Esophagus squamous epithelium (tissue), 5 donors: ENCODE measurements at places on chromosomes 2 and 18.

GRCh38 chr2:29323961-29324360 is 208.7 kb downstream of the CLIP4 start:
- DNase-seq, result no peak

- DNase-seq, result no peak
Observed at GRCh38 chr18:61556862-61557261, 223.6 kb downstream of the CDH20 start.

GRCh38 chr2:64035072-64035942 is 16.1 kb upstream of the VPS54 start:
- DNase-seq, result no peak

DNA sequence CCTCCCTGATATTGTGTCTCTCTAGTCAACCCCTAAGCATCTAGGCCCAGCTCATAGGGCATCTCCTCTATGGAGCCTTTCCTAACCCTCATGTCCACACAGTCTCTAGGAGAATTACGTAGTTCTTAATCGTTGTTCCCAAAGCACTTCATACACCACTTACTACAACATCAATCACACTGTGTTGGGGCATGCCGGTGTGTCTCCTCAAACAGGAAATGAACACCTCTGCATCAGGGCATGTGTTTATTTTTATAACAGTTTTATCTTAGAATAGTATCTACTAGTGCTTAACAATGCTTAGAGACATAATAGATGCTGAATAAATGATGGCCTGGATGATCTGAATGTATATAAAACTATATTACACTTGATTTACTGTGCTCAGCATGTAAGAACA is 19.7 kb downstream of the CYP1B1 start:
- DNase-seq, result no peak

- DNase-seq, result no peak
Observed at GRCh38 chr18:25853691-25854433, 236.6 kb downstream of the SS18 start.

GRCh38 chr2:20198001-20198400 is 26.9 kb downstream of the SDC1 start:
- no peak for DNase-seq

- no peak for DNase-seq
Observed at GRCh38 chr2:177612659-177613058, 220.1 kb downstream of the AGPS start.

DNA sequence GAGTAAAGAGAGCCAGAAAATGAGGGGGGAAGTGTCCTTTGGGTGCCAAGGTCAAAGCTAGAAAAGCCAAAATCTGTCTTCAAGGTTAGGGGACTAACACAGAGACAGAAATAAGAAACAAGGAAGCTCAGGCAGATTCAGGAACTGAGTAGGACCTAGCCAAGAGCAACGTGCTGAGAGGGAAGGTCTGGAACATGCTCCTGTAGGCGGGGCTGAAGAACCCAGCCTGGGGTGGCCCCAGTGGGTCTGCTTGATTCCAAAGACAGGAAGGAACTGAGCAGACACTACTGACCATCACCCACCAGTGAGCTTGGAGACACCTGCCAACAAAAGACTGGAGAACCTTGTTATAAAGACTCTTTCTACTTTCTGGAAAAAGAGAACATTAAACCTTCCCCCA is 105.1 kb downstream of the SP3 start:
- DNase-seq, result no peak

DNA sequence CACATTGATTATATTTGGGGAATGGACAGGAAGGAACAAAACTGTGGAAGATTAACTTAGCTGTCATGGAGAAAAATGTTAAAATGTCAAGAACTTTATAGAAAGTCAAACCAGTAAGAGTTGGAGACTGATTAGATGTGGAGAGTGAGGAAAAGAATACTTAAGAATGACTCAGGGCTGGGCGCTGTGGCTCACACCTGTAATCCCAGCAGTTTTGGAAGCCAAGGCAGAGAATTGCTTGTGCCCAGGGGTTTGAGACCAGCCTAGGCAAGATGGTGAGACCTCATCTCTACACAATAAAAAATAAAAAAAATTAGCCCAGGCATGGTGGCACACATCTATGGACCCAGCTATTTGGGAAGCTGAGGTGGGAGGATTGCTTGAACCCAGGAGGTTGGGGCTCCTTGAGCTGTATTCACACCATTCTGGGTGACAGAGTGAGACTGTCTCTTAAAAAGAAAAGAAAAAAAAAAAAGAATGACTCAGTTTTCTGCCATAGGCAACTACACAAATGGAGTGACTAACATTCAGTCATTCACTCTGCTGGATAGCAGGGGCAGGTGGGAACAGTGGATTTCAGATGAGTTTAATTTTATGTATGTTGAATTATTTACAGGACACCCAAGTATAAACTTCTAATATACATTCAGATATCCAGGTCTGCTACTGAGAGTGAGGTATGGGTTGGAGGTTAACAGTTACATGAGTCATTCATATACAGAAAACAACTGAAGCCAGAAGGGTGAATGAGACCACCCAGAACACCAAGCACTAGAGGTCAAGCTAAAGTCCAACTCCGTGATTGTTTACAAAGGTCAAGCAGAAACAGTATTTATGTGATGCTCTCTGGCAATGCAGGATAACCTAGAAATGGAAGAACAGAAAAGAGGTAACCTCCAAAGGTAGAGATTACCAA is 33.9 kb downstream of the ORC2 start:
- DNase-seq, result no peak

DNA sequence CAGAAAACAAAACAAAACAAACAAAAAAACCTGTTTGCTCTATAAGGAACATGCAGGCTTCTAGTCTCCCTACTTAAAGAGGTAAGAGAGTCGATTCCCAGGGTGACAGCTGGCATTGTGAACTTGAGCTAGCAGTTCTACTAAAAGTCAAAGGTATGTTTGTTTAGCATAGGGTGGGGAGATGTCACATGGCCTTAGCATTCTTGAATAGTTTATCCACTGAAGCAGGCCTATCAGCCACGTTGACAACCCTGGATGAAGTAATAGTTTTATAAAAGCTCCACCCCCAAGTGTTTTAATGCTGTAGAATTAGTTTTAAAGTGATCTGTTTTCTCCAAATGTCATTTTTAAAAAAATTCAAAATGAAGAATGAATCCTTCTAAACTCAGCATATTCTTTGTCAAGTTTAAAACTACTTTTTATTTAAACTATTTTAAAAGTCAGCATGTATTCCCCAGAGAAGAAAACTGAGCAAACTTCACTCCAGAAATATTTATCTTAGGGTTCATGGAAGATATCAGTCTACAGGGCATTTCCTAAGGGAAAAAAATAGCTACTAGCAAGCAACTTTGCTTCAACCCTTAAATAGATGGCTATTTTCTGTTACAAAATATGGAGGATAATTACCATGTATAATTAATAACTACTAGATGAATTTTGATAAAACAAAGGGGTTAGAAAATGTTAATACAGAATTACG is 1.7 kb downstream of the MYOM1 start:
- no peak for DNase-seq

- DNase-seq, result no peak
Observed at GRCh38 chr2:23926290-23926749, 603 bp downstream of the ATAD2B start.

- no peak for DNase-seq
Observed at GRCh38 chr2:119190321-119191111, 32.0 kb upstream of the C1QL2 start.

DNA sequence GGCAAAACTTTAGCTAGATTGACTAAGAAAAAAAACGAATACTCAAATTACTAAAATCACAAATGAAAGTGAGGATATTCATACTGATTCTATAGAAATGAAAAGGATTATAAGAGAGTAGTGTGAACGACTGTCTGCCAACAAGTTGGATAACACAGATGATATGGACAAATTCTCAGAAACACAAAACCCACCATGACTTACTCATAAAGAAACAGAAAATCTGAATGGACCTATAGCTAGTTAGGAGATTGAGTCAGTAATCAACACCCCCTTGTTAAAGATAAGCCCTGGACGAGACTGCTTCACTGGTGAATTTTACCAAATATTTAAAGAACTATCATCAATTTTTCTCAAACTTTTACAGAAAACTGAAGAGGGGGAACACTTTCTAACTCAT is 108.8 kb upstream of the TMEM200C start:
- no peak for DNase-seq

DNA sequence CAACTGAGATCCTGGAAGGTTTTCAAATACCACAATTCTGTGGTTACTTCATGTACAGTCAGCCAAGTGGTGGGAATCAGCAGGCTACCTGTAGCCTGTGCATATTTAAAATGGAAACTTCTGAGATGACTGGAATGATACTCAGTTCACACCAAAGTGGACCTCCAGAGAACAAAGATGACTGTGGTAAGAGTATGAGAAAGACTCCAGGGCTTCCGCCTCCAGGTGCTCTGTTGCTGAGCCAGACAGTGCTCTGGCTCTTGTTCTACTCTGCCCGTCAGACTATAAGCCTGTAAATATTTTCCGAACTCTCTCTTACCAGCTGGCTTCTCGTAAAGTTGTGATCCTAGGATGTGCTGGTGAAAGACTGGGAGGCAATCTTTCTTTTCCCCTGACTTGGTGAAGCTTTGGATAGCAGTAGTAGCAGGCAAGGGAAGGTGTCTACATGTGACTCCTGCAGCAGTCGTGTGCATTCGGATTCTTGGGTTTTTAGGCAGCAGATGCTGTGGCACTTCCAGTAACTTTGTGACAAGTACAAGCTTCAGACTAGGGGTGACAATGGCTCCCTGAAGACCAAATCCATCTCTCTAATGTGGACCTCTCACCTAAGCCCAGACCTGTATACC is 23.1 kb downstream of the ST3GAL5 start:
- no peak for DNase-seq

- DNase-seq, result no peak
Observed at GRCh38 chr18:50727721-50728471, 91.9 kb downstream of the MRO start.

DNA sequence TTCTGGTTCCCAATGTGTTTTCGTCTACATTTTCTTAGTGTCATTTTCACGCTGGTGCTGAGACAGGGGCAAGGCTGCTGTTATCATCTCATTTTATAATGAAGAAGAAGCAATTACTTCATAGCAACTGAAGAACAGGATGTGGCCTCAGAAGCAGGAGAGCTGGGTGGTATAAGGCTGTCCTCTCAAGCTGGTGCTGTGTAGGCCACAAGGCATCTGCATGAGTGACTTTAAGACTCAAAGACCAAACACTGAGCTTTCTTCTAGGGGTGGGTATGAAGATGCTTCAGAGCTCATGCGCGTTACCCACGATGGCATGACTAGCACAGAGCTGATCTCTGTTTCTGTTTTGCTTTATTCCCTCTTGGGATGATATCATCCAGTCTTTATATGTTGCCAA is 7.3 kb downstream of the IL36G start:
- no peak for DNase-seq

DNA sequence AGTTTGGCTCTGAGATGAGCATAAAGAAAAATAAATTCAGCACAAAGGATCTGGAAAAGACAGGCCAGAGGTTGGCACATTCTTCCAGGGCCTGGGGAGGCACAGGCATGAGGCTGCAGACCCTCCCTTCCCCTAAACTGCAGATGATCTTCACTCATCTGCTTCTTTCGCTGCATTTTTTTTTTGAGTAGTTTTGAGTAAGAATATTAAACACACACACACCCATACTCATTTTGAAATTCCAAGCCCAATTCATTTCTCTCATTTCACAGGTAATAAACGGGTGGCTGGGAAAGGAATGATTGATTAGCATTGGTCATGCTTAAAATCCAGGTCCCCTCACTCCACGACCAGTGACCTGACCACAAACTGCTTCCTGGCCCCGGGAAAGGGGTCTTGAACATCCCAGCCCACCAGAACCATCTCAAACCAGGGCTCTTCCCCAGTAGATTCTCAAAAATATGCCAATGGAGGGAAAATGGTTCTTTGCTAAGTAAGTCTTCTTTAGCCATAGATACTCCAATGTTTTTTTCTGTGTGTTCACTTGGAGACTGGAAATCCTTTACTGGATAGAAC is 219.6 kb downstream of the ANAPC1 start:
- DNase-seq, result no peak

DNA sequence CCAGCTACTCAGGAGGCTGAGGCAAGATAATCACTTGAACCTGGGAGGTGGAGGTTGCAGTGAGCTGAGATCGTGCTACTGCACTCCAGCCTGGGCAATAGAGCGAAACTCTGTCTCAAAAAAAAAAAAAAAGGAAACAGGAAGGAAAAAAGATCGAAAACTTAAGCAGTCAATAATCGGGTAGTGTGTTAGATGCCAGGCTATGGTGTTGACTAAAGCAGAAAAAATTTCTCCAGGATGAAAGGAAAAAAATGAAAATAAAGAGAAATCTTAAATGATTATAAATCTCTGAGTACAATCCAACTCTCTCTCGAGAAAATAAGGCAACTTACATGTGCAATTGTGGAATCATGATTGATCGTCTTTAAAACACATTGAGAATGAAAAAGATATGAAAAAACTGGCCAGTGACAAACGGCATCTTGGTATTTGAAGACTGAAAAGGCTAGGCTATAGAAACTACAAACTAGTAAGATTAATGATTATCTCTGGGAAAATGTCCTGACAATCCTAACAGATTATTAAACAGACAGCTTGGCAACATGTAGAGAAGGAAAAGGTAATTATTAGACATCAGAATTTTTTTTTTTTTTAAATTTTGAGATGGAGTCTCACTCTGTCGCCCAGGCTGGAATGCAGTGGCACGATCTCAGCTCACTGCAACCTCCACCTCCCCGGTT is 16.3 kb upstream of the EPHA4 start:
- DNase-seq, result no peak

DNA sequence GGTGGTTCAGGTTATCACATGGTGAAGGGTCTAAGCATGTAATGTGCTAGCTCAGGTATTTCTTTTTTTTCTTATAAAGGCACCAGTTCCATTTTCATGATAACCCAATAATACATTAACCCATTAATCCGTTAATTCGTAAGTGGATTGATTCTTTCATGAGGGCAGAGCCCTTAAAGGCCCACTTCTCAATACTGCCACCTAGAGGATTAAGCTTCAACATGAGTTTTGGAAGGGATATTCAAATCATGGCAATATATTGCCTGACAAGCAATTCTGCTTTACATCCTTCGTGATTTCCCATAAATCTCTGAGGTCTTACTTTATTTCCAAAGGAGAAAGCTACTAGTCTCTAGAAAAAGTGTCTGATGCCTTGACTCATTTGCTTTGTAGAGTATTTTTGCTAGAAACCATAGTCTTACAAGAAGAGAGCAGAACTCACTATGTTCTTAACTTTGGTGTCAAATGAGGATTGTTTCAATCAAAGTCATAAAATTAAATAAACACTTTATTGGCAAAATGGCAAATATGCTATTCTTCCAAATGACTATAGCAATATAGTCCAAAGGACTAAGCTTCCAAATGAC is 271.3 kb downstream of the KCNS3 start:
- no peak for DNase-seq

GRCh38 chr2:219748671-219749570 is 121.5 kb downstream of the SLC4A3 start:
- DNase-seq, result no peak

DNA sequence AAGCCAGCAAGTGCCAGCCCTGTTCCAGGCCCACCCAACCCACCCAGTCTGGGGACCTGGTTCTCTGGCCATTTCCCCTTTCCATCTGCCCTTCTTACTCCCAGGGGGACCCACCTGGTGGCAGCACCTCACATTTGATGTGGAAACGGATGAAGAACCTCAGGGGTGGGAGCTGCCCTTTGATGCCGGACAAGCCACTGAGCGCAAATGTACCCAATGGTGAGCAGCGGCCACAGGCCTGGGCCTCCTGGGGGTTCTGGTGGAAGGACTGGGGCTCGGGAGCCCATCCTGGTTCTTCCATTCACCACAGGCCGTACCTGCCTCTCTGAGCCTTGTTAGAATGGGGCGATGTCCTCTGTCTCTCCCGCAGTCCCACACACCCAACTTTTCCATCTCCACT is 84.7 kb downstream of the EPAS1 start:
- DNase-seq, result no peak

GRCh38 chr18:50679056-50679455 is 119.2 kb downstream of the MAPK4 start:
- no peak for DNase-seq

- DNase-seq, result no peak
Observed at GRCh38 chr2:12167525-12168317, 421.3 kb downstream of the LPIN1 start.
